Epithelial cell of proximal tubule (primary cell): ENCODE measurements at places on chromosomes 5 and 9. TPM values are rescaled to one million over a fixed set of nuclear protein-coding genes. Genes with fewer than 3 reads are reported as not detected.

- peak; percentile 23 for DNase-seq
These were observed 64.1 kb upstream of the SPOCK1 start for GRCh38 chr5:137563301-137563645.

DNA sequence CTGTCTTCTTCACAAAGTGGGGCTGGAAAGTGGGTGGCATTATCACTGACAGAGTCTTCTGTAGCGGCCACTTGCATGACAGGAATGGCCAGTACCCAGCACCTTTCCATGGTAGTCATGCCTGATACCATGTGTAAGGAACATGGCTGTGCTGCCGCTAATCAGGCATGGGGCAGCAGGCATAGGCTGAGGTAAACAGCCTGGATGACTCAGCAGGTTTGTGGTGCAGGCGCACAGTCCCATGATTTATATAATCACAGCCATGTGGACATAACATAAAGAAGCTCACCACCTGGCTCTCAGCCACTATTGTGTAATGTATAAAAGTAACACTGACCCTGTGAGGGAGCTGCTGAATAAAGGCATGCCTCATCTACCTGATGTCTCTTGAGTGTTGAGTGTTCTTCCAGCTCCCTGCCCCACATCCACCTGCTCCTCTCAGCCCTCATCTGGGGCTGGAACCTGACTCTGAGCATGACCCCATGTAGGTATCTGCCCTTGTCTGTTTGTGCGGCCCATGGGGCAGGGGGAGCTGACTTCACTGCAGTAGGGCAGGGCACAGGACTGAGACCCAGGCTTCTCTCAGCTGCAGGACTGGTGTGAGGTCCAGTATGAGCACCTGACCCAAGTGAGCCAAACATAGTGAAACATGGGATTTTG, 13.2 kb upstream of the ICE1 start:
- no peak for DNase-seq

DNA sequence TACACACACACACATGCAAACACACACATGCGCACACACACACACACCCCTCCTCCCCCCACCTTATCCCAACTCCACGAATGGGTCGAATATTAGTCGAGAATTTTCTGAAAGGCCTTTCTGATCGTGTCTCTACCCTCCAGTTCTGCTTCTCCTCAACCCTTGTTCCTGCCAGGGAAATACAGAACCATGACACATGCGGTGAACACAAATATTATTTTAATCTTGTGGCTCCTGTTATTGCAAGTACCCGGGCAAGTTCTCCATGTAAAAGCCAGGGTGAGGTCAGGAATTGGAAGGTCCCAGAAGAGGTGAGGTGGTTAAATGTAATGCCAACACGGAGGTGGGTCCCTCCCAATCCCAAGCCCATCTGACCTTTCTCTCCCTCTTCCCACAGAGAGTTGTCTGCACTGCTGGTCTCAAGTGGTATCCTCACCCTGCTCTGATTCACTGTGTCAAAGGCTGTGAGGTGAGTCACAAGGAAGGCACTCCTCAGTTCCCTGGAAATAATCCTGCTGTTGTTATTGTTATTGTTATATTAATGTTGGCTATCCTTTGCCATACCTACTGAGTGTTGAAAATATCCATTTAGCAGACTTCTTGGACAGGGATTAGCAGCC, 223.7 kb downstream of the PAPPA start:
- DNase-seq, result peak; percentile 81

GRCh38 chr9:130215341-130216119, 43.3 kb downstream of the NCS1 start:
- no peak for DNase-seq

GRCh38 chr5:123035918-123036390, 571 bp downstream of the PPIC start:
- DNase-seq, result no peak

Gene RNF183
- total RNA-seq, result 3.9 TPM in 1 of 2 replicates, not detected in the other

GRCh38 chr5:27315363-27316270, 277.2 kb upstream of the CDH9 start:
- no peak for DNase-seq

DNA sequence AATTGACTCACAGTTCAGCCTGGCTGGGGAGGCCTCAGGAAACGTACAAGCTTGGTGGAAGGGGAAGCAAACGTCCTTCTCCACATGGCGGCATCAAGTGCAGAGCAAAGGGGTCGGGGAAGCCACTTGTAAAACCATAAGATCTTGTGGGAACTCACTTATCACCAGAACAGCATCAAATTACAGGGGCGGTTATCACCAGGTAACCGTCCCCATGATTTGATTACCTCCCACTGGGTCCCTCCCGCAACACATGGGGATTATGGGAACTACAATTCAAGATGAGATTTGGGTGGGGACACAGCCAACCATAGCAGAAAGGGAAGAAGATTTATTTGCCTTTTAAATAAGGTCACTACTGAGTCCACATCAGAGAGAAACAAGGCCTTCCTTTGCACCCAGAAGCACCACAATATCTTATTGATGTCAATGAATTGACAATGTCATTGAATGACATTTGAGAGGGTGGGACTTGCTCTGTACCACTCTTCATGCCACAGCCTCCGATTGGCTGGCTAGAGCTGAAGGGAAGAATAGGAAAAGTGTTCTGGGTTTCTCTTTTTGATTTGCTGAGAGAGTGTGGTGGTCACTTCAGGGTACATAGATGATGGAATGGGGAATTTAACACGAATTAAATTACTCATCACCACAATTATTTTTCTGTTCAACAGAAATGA, 11.0 kb downstream of the SKP2 start:
- no peak for DNase-seq

DNA sequence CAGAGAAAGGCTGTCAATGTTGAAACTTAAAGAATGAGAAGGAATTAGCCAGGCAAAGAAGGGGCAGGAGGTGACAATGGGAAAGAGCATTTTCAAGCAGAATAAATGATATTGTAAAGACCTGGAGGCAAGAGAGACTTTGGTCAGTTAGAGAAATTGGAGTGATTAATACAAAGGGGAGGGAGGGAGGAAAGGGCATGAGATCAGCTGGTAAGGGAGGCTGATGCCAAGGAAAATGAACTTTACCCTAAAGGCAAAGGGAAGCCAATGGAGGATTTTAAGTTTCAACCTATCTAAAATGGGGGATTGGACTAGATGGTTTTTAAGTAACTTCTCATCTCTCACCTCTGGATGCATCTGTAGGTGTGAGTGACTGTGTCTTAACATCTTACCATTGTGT, 23.3 kb downstream of the C5 start:
- no peak for DNase-seq

GRCh38 chr5:14125262-14125661, 17.9 kb upstream of the TRIO start:
- DNase-seq, result no peak

DNA sequence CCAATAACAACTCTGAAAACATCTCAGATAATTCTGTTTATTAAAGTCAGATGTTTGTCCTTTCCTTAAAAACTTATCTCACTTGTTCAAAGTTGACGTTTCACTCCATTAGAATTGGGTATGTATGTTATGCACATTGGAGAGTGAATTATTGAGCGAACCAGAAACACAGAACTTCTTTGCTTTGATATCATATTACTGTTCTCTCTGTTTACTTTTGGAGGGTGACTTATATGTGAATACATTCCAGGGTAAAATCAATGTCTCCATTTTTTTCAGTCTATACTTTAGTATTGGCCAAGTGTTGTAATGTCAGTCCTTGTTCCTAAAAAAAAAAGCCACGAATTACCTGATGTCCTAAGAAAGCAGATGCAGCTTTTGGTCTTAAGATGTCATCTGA, 307.4 kb downstream of the CSNK1G3 start:
- DNase-seq, result no peak

DNA sequence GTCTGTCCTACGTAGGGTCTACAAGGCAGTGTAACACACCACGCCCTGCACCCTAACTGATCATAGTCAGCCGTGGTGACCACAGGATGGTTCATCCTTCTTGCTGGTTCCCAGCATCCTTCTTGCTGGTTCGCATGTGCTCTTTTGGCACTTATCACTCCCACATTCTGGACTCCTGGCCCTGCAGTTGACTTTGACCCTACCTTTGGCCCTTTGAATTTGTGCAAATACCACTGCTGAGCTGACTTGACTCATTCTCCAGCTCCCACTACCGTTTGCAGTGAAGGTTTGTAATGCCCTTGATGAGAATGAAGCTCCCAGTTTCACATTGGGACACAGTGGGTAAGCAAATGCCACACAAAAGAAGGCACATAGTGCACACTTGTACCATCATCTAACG, 33.8 kb downstream of the PALM2AKAP2 start:
- no peak for DNase-seq

DNA sequence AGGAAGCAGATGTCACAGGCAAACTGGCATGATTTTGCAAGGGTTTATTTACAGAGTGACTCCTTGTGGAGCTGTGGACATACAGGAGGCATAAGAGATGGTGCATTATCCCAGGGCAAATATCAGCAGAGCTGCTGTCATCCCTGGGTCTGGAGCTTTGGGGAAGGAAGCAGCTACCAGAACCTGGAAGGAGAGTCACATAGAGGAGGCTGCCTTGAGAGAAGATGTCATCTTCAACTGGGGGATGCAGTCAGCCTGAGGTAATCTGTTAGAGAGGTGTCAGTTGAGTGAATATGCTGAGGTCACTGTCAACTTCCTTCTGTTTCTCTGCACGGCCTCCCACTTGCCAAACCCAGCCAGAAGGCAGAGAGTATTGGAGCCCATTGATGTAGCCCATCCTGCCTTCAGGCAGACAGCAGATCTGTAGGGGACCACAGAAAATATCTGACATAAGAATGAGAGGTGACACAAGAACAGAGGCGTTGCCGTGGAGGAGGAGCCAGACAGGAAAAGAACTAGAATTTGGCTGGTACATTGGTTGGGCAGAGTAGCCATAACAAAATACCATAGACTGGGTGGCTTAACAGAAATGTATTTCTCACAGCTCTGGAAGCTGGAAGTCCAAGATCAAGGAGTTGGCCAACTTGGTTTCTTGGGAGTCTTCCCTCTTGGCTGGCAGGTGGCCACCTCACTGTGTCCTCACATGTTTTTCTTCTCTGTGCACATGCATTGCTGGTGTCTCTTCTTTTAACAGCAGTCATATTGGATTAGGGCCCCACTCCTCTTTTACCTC, 102.8 kb downstream of the SNX18 start:
- no peak for DNase-seq

DNA sequence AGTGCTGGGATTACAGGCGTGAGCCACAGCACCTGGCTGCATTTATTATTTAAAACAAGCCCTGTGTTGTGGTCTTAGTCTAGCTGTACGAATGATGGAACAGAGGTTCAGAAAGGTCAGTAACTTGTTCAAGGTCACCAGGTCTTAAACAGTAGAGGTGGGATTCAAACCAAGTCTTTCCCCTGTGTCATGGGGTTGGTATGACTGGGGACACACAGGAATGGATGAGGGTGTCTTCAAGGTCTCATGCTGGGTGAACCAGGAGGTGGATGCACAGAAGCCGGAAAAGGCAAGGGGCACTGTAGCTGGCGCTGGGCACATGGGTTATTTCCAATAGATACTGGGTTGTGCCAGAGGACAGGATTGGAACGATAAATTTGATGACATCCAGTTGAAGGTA, 32.2 kb upstream of the TJP2 start:
- no peak for DNase-seq

Gene FGF1
- 1.2 and 4.7 TPM in 2 replicates for total RNA-seq

Gene C5
- total RNA-seq, result 0.52 and 0.65 TPM in 2 replicates

Gene PCDHGB2
- total RNA-seq, result 0.43 and 0.98 TPM in 2 replicates

DNA sequence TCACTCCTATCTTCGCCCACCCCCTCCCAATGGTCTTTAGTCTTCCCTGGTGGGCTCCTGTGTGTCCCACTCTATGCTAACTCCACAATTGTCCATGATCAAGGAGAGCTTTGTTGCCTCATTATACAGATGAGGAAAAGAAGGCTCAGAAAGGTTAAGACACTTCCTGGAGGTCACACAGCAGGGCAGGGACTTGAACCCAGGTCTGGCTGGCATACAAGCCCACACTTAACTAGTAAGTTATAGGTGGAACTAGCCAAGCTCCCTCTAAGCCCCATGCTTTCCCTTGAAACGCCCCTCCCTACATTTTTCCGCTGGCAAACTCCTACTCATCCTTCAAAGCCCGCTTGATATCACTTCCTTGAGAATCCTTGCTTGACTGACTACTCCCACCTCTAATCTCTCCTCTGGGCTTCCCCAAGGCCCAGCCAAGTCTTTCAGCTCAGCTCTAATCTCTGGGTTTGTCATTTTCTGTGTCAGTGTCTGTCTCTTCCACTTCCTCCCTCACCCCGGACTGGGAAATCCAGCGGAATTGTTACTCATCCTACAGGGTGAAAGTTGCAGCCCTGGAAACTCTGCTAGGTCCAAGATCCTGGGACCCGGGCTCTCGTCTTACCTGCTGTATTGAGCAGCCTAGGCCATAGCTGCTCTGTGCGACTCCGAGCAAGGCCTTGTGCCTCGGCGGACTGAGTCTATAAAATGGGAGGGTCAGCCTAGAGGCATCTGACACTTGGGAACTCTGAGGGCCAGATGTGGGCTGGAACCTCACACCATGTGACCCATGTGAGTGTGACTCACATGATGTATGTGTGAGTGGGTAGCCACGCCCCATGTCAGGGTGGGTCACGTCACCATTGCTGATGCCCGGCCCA, 144.5 kb downstream of the GAPVD1 start:
- DNase-seq, result no peak

GRCh38 chr5:147857302-147858129, 21.0 kb upstream of the SCGB3A2 start:
- DNase-seq, result peak; percentile 3

- DNase-seq, result peak; percentile 47
These were observed 288.8 kb upstream of the ADAMTSL1 start for GRCh38 chr9:18185196-18185595.

DNA sequence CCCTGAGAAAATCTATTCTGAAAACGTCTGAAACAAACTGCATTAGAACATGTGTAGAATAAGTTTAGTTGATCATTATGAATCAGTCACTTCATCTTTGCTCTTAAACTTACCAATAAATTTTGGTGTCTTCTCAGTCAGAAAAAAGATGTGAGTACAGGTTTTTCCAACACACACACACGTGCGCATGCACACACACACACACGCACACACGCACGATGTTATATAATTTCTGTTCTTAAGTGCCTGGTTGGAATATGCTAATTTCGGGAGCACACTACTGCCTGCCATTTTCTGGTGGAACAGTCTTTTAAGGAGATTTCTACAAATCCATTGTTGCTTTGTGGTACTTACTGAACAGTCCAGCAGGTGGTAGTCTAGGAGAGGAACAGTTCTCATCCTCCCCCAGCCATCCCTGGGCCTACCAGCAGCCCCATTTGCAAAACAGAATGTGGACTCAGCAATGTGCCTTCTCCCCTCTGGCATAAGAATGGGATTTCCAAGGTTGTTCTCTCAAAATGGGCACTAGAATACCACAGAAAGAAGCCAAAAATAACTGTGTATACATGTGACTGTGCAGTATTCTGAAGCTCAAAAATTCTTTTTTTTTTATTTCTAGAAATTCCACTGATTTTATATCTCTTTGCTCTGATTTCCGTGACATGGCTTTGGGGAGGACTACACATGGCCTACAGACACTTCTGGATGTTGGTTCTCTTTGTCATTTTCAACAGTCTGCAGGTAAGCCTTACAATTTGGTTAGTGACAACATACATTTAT, 281.3 kb downstream of the ARRDC3 start:
- peak; percentile 41 for DNase-seq

GRCh38 chr5:111572561-111572960, 60.2 kb upstream of the STARD4 start:
- no peak for DNase-seq

GRCh38 chr5:120613729-120614128, 149.6 kb downstream of the PRR16 start:
- DNase-seq, result peak; percentile 66

Gene PRDM9
- not detected in 2 replicates for total RNA-seq

GRCh38 chr5:34490506-34491250, 165.4 kb upstream of the RAI14 start:
- no peak for DNase-seq

Gene C1QTNF2
- 0.17 and 0.22 TPM in 2 replicates for total RNA-seq

Gene FCHSD1
- total RNA-seq, result 15.7 and 43.1 TPM in 2 replicates

- no peak for DNase-seq
These were observed 299.7 kb downstream of the NPR3 start for GRCh38 chr5:33010846-33011245.
